ENCODE measurements at places on chromosomes 13 and 19.

DNA sequence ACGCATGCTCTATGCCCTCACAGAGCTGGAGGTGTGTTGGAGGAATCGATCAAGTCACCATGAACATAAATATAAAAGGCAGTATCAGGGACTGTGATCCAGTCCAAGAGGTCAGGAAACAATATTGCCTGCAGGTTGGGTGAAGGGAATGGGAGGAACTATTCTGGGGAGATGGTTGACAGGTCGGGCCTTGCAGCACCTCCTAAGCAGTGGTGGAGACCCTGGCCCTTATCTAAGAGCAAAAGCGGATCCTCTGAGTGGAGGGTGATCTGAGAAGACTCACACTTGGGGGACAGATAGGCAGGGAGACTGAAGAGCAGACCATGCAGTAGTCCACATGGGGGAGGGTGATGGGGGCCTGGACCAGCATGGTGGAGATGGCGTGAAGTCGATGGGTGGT, 213.5 kb downstream of the SLC7A1 start:
- no peak for DNase-seq

DNA sequence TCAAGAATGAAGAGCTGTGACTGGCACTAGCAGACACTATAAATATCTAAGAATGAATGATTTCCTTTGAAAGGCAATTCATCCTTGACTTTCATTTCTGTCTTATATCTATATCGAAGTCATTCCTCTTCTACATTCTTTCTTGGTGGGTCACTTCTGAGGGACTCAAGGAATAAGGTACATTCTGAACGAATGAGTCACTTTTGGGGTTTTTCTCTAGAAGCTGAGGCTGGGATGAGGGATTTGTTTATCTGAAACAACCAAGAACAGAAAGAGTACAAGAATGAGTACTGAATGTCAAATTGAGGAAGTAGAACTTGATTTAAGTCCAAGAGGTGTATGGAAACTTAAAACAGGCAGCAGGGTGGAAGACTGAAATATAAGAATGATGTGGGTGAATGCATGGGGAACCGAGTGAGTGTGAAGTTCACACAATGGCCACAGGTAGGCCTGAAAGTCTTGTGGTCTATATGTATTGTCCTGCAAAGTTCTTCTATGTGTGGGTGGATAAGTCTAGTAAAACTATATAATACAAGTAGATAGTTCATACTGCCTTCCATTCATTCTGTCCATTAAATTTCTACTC, 343.9 kb downstream of the OXGR1 start:
- DNase-seq = peak; percentile 76

GRCh38 chr13:77908531-77908930, 10.1 kb downstream of the EDNRB start:
- DNase-seq = no peak

- no peak for DNase-seq
These were observed 5.2 kb upstream of the BCAM start for GRCh38 chr19:44803442-44804428.

DNA sequence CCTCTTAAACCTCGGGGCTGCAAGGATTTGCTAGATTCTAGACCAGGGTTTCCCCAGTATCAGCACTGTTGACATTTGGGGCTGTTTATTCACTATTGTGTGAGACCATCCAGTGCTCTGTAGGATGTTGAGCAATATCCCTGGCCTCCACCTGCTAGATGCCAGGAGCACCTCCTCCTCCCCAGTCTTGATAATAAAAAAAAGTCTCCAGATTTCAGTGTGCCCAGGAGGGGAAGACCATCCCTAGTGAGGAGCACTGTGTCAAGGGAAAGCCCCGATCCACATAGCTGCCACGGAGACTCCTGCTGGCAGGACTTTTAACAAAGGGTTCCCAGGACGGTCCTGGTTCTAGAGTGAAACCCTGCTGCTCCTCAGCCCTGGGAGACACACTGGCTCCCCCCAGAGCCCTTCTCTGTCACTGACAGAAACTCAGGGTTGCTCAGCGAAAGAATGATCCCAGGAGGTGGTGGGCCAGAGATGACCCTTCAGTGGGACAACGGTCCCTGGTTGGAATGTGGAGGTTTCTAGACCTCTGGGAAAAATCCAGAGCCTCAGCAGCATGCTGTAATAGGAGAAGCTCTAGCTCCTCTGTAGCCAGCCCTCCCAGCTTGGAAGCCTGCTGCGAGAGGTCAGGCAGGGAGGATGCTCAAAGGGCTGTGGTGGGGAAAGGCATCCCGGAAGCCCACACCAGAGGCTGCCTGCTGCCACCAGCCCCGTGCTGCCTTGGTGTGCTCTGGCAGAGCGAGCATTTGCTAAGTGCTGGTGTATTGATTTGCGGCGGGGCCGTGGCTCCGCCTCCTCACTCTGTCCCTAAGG, 20.3 kb downstream of the LYL1 start:
- DNase-seq = peak; percentile 68

GRCh38 chr19:10102787-10103236, 334 bp upstream of the ANGPTL6 start:
- DNase-seq = no peak

GRCh38 chr19:42129399-42130253, 2.6 kb downstream of the POU2F2 start:
- DNase-seq = no peak

DNA sequence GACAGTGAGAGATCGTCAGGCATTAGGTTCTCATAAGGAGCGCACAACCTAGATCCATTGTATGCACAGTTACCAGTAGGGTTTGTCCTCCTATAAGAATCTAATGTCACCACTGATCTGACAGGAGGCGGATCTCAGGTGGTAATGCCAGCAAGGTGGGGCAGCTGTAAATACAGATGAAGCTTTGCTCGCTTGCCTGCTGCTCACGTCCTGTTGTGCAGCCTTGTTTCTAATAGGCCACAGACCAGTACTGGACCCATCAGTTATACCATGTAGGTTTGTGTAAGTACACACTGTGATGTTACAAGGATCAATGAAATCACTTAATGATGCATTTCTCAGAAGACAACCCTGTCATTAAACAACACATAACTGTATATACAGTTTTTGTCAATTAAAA, 23.5 kb downstream of the VWA8 start:
- DNase-seq = no peak

DNA sequence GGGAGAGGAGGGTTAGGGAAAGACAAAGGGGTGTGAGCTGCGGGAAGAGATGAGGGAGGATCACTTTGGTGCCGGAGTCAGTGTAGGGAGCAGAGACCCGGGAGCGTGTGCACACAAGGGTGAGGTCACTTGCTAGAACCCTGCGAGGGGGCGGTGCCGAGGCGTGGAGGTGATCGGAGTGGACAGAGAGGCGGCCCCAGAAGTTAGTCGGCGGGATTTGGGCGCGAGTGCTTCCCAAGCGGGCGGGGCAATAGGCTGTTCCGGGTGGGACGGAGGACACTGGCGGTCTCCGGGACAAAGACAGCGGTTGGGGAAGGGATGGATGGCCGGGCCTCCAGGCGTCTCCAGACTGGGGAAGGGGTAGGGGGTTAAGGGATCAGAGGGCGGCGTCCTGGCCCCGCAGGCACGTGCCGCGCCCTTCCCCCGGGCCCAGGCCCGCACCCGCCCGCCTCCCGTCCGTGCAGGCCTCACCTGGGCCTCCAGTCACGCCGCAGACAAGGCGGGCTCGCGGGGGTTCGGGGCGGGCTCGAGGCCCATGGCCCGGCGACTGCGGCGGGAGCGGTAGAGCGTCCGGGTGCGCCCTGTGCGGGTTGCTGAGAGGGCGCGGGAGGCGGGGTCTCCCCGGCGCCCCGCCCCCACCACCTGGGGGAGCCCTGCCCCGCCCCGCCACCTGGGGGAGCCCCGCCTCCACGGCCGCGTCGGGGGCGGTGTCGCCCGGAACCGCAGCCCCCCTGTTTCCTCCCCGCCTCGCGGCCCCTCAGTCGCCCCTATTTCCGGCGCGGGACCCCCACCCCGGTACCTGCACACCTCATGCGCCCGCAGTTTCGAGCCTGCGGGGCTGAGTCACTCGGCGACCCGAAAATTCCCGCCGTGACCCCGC, at the start of gene LPAR2:
TSS of gene LPAR2 (minus strand) at position 600 of the 880 bp plus-strand sequence. CDS start 945 bp downstream, outside the sequence.
- DNase-seq = no peak

GRCh38 chr19:3816566-3817218, 30.5 kb upstream of the MATK start:
- DNase-seq = no peak

DNA sequence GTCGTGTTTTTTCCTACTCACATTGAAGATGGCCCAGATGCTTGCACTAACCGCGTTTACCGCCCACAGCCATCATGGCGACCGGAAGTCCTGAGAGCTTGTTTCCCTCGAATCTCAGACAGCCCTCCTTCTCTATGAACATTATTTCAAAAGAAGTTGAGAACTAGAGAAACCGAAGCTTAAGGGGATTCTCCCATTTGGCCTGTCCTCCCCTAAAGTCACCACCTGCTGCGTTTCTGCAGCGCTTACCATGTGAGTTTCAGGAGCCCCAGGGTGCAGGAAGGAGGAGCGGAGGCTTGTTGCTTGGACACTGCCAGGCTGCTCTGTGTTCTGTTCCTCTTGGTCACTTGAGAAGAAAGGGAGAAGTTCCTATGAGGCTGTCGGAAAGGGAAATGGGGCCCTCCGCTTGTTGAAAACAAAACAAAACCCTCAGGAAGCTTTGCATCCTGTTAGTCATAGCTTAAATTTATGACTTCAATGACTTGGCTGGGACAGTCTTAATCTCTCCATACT, 6.2 kb downstream of the CARD8 start:
- no peak for DNase-seq

- DNase-seq = no peak
These were observed 13.1 kb downstream of the MED16 start for GRCh38 chr19:879711-880438.

DNA sequence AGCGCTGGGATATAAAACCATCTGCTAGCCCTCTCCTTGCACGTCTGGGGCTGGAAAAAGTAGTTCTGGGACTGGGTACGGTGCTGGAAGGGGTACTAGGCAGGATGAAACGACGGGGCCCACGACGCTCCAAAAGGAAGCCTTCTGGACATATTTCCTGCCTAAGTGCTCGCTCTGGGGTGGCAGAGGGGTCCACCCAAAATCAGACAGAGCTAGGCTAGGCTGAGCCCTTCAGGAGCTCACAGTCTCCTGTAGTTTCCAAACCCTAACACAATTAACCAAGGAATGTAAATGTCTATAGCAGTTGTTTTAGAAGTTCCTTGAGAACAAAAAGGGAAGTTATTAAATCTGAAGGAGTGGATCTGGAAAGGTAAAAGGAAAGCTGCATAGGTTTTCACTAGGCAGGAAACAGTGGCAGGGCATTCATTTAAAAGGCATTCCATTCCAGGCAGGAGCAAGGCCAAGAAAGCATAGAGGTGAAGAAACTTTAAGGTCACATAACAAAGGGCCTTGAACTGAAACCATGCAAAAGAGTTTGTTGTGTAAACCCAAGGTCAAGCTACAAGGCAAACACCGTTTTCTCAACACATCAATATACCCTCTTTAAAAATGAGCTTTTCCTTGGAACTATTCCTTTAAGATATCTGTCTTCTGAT, 634 bp upstream of the DIAPH3 start:
- no peak for DNase-seq

- no peak for DNase-seq
These were observed 7.3 kb upstream of the C13orf46 start for GRCh38 chr13:113981194-113981605.

DNA sequence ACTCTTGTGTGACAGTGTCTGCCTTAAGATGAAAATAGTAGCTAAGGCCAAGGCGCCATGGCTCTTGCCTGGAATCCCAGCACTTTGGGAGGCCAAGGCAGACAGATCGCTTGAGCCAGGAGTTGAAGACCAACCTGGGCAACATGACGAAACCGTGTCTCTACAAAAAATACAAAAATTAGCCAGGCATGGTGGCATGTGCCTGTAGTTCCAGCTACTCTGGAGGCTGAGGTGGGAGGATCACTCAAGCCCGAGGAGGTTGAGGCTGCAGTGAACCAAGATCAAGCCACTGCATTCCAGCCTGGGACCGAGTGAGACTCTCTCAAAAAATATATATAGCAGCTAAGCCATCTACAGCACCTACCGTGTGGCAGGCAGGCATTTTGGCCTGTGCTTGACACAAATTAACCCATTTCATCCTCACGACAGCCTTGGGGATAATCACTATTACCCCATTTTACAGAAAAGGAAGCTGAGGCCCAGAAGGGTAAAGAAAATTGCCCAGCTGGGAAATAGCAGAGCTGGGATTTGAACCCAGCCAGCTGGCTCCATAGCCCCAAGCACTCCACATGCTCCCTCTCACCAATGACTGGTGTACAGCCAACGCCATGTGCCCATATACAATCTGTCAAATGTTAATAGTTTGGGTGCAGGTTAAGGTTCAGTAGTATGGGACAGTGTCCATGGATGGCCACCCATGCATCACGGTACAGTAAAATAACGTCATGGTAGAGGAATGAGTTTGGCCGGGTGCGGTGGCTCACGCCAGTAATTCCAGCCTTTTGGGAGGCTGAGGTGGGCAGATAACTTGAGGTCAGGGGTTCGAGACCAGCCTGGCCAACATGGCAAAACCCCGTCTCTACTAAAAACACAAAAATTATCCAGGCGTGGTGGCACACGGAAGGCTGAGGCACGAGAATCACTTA, 3.1 kb downstream of the SLC1A5 start:
- DNase-seq = no peak

DNA sequence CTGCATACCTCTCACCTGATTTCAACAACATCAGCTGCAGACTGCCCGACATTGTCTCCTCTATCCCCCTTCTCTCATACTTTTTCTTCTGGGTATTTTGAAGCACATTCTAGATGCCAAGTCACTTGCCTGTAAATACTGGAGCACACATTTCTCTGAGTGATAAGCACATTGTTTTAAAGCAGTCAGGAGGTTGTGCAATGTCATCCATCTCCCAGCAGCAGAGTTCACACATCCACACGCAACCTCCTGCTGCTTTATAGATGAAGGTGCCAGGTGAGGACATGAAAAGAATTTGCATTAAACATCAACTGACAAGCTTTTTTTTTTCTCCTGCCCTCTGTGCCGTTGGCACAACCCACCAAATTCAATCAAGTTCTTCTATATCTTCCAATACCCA, 5.5 kb downstream of the UPK1A start:
- no peak for DNase-seq

DNA sequence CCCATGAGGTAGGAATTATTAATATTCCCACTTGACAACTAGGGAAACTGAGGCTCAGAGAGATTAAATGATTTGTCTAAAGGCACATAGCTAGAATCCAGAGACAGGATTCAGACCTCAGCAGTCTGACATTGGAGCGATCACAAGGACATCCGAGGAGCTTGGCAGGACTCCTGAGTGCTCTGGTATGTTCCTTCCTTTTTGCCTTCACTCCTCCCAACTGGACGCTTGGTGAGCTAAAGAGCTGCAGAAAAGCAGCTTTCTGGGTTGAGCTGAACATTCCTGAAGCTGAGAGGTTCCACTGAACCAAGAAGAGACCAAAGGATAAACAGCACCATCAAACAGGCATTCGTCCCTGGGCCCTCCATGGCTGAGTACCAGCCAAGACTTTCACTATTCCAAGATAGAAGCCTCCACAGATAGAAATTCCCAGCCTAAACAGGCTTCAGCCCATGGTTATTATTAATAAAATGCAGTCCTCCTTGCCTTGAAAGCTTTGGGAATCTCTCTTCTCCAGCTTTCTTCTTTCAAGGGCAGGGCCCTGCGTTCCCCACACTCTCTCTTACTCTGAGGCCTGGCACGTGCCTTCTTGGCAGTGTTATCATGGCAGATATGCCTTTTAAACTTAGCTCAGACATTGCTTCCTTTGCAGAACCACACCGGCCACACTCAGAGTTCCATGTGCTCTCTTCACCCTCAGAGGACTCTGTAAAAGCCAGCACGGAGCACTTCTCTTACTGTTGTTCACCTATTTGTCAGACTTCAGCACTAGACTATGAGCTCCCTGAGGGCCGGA, 97.1 kb downstream of the CYSLTR2 start:
- peak; percentile 38 for DNase-seq
